Nucleus accumbens (tissue), 56 donors: ENCODE measurements at places on chromosomes 4 and X.

DNA sequence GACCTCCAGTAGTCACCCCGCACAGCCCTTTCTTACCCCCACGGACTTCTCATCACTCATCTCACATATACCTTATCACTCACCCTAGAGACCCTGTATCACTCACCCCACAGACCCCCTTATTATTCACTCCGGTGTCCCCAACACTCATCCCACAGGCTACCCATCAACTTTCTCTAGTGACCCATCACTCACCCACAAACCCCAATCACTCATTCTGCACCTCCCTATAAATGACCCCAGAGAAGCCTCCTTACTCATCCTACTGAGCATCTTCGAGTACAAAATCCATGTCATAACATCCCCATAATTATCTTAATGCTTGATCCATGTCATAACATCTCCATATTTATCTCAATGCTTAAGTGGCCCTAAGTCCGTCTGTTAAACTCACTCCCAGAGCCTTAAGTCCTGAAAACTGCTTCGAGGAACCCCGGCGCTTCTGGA lies 934 bp downstream of the ZNF41 start:
- DNase-seq, result no peak

GRCh38 chr4:174604198-174604597 lies 81.9 kb upstream of the HPGD start:
- no peak for DNase-seq

- no peak for DNase-seq
Measured at GRCh38 chr4:149836546-149836945, 20.9 kb upstream of the IQCM start.

GRCh38 chr4:139416073-139416673 lies 37.7 kb upstream of the RAB33B start:
- no peak for DNase-seq

DNA sequence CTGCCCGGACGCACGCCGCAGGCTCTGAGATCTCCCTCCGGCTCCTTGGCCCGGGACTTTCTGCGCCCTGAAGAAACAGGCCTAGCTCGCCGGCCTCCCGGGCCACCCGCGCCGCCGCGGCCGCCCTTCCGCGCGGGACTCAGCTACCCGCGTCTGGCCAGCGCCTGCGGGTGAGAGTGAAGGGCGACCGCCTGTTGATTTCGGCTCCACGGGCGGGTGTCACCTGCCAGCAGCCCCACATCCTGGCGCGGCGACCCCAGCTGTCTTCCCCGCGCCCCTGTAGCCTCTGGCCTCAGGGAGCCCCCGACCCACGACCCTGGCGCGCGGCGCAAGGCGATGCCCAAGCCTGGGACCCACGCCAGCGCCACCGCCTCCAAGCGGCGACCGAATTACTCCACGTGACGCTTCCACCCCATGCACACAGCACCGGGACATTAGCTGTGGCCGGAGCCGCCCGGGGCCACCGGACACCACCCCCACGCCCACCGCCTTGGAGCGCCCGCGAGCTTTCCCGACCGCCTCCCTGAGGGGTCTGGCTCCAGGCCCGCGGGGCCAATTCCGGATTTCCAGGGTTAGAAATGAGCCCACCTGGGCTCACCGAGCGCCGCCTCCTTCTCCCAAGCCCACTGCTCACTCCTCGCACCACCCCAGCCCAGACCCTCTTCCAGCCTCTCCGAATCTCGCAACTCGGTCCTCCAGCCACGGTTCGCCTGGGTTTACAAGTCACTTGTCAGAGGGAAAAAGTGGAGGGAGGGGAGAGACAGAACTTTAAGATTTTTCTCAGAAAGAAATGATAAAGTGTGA lies 10.2 kb downstream of the ARX start:
- DNase-seq, result no peak

DNA sequence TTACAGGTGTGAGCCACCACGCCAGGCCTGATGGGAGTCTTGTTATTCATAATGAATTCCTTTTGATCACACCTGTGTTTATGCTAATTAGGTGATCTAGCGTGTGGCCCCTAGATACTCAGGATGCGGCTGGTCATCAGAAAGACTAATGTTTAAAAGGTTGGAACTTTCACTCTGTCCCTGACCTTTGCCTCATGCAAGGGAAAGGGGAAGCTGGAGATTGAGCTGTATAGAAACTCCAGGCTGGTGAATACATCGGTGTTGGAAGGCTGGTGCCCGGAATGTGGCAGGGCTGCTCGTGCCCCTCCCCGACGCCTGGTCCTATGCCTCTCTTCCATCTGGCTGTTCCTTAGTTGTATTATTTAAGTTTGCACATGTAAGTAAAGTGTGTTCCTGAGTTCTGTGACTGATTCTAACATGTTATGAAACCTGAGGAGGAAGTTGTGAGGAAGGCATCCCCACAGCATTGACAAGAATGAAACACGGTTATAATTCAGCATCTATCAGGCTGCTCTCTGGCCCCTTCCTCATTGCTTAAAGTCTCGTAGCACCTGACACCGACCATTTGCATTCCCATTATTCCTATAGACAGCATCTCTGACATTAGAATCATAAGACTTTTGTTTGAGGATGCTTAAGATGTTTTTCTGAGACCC lies 28.9 kb downstream of the CASP3 start:
- no peak for DNase-seq

DNA sequence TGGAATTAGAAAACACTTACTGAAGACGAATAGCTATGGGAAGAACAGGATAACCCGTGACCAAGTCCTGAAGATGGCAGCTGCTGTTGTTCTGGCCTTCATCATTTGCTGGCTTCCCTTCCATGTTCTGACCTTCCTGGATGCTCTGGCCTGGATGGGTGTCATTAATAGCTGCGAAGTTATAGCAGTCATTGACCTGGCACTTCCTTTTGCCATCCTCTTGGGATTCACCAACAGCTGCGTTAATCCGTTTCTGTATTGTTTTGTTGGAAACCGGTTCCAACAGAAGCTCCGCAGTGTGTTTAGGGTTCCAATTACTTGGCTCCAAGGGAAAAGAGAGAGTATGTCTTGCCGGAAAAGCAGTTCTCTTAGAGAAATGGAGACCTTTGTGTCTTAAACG lies 2.4 kb downstream of the AGTR2 start:
- no peak for DNase-seq

- no peak for DNase-seq
Measured at GRCh38 chr4:122851568-122851967, 24.9 kb downstream of the FGF2 start.

GRCh38 chrX:119273420-119274192 lies 37.5 kb downstream of the PGRMC1 start:
- DNase-seq, result no peak

DNA sequence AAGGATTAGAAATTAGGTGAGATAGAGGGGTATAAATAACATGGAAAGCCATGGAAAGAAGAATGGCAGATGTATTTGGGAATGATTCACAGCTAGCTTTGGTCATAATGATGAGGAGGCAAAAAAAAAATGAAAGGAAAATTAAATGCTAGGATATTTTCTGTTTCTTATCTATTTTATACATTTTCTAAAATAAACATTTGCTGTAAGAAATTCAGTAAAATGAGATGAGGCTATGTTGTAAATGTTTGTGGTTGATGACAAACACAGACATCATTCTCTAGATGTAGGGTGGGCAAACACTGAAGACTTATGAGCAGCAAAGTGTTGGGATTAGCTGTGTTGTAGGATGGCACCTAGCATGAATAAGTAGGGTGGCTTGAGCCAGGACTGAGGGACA lies 407.1 kb downstream of the IL15 start:
- DNase-seq, result no peak

- DNase-seq, result no peak
Measured at GRCh38 chr4:137029026-137029425, 503.3 kb downstream of the PCDH18 start.

GRCh38 chr4:187118602-187119120 lies 395.0 kb upstream of the FAT1 start:
- no peak for DNase-seq

GRCh38 chr4:48495941-48496340 lies 5.9 kb downstream of the ZAR1 start:
- no peak for DNase-seq

- no peak for DNase-seq
Measured at GRCh38 chrX:25534091-25534490, 518.3 kb upstream of the ARX start.

GRCh38 chr4:38785901-38786402 lies 3.2 kb upstream of the TLR10 start:
- no peak for DNase-seq
